Activated CD8-positive, alpha-beta T cell treated with anti-CD3 and anti-CD28 coated beads for 36 hours (primary cell): ENCODE measurements at places on chromosomes 4 and X. TPM values are rescaled to one million over a fixed set of nuclear protein-coding genes. Genes with fewer than 3 reads are reported as not detected.

DNA sequence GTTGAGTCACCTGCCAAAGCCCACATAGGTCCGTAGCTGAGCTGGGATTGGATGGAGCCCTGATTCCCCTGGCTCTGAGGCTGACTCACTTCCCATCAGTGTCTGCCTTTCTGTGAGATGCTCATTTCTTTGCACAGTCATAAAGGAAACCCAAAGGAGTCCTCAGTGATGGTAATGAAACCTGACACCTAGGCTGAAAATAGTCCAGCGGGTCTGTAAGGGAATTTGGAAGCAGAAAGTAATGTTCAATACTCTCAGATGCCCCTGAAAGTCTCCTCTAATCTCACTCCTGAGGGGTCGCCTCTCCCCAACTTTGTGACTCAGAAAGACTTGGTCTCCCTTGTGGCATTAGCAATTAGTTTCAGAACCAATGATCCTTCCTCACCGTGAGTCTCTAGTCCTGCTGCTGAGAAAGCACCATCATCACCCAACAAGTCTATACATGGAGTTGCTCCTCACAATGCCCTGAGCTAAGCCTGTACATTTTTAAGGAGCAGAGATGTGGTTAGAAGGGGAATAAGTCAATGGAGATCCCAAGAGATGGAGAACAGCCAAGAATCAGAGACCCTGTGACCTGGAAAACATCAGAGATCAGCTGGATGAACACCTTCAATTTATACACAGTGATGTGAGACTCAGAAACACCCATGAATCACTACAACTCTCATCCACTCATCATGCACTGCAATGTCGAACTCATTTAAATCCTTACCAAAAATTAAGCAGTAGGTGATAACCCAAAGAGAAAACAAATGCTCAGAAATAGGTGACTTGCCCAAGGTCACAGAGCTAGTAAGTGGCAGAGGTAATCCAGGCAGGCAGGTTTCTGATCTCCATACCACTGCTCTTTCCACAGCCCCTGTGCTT is 219.0 kb upstream of the CPEB2 start:
- no peaks in the 10 kb centered on the region for H3K36me3 ChIP-seq
- H3K27ac ChIP-seq, result peak overlapping the region; percentile 57
- DNase-seq, result peak; percentile 67
- H3K27me3 ChIP-seq, result peaks cover 15% of the 10 kb centered on the region
- peaks cover 17% of the 10 kb centered on the region for H3K4me1 ChIP-seq

GRCh38 chrX:48002929-48003328 is 860 bp downstream of the ZNF182 start:
- no peak for DNase-seq
- H3K4me1 ChIP-seq, result peaks cover 23% of the 10 kb centered on the region
- peak overlapping the region; percentile 97 for H3K4me3 ChIP-seq
- H3K27ac ChIP-seq, result no peak overlapping the region
- H3K27me3 ChIP-seq, result no peaks in the 10 kb centered on the region
- H3K36me3 ChIP-seq, result peaks cover 27% of the 10 kb centered on the region

- DNase-seq, result no peak
- H3K27me3 ChIP-seq, result peaks cover 4% of the 10 kb centered on the region
- H3K4me3 ChIP-seq, result no peak overlapping the region
- H3K4me1 ChIP-seq, result no peaks in the 10 kb centered on the region
- H3K36me3 ChIP-seq, result no peaks in the 10 kb centered on the region
Measured at GRCh38 chr4:78481180-78481579, 70.4 kb upstream of the ANXA3 start.

- H3K36me3 ChIP-seq, result peaks cover 4% of the 10 kb centered on the region
- H3K27ac ChIP-seq, result no peak overlapping the region
- H3K27me3 ChIP-seq, result no peaks in the 10 kb centered on the region
- no peak for DNase-seq
- H3K4me1 ChIP-seq, result peaks cover 34% of the 10 kb centered on the region
Measured at GRCh38 chrX:9522378-9523155, 57.7 kb downstream of the TBL1X start.

GRCh38 chr4:100889401-100889800 is 371.6 kb upstream of the EMCN start:
- peaks cover 4% of the 10 kb centered on the region for H3K27me3 ChIP-seq
- no peaks in the 10 kb centered on the region for H3K4me1 ChIP-seq
- no peak overlapping the region for H3K4me3 ChIP-seq
- DNase-seq, result no peak
- no peaks in the 10 kb centered on the region for H3K36me3 ChIP-seq
- H3K27ac ChIP-seq, result no peak overlapping the region

GRCh38 chr4:2619459-2619858 is 83.0 kb downstream of the FAM193A start:
- H3K36me3 ChIP-seq, result peaks cover 5% of the 10 kb centered on the region
- no peak for DNase-seq
- H3K27me3 ChIP-seq, result no peaks in the 10 kb centered on the region
- H3K4me1 ChIP-seq, result peaks cover 41% of the 10 kb centered on the region
- H3K27ac ChIP-seq, result no peak overlapping the region
- no peak overlapping the region for H3K4me3 ChIP-seq

- H3K36me3 ChIP-seq, result no peaks in the 10 kb centered on the region
- no peak overlapping the region for H3K27ac ChIP-seq
- DNase-seq, result no peak
- no peaks in the 10 kb centered on the region for H3K4me1 ChIP-seq
- no peak overlapping the region for H3K4me3 ChIP-seq
Measured at GRCh38 chrX:120999413-120999812, 13.9 kb upstream of the CT47A1 start.

DNA sequence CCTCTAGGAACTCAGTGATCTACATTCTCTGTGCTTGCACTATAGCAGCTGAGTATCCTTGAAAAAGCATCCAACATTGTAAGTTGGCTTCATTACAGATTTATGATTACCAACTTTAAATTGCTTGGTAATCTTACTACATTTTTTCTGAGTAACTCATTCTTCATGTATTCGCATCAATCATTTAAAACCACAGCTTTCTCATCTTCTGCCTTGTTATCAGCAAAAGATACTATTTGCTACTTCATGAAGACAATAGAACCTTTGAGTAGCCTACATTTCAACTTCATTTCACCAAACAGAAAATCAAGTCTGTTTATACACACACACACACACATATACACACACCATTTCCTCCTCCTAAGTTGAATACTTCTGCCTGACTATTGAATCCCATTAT is 6.2 kb upstream of the DCAF8L2 start:
- no peaks in the 10 kb centered on the region for H3K36me3 ChIP-seq
- H3K4me3 ChIP-seq, result no peak overlapping the region
- no peaks in the 10 kb centered on the region for H3K27me3 ChIP-seq
- H3K4me1 ChIP-seq, result no peaks in the 10 kb centered on the region
- no peak for DNase-seq
- no peak overlapping the region for H3K27ac ChIP-seq

- no peak overlapping the region for H3K27ac ChIP-seq
- DNase-seq, result no peak
- no peaks in the 10 kb centered on the region for H3K27me3 ChIP-seq
- H3K36me3 ChIP-seq, result no peaks in the 10 kb centered on the region
- H3K4me1 ChIP-seq, result no peaks in the 10 kb centered on the region
- no peak overlapping the region for H3K4me3 ChIP-seq
Measured at GRCh38 chrX:8297766-8298165, 126.7 kb upstream of the VCX2 start.

- no peaks in the 10 kb centered on the region for H3K4me1 ChIP-seq
- H3K4me3 ChIP-seq, result no peak overlapping the region
- no peak for DNase-seq
- no peak overlapping the region for H3K27ac ChIP-seq
Measured at GRCh38 chrX:17803449-17803848, 57.6 kb downstream of the RAI2 start.

GRCh38 chr4:37889849-37890800 is 759 bp upstream of the TBC1D1 start:
- DNase-seq, result peak; percentile 53
- H3K27me3 ChIP-seq, result no peaks in the 10 kb centered on the region
- peak overlapping the region; percentile 25 for H3K27ac ChIP-seq

- H3K36me3 ChIP-seq, result no peaks in the 10 kb centered on the region
- H3K27me3 ChIP-seq, result no peaks in the 10 kb centered on the region
- H3K27ac ChIP-seq, result no peak overlapping the region
Measured at GRCh38 chr4:108693819-108694218, 43.4 kb downstream of the OSTC start.

DNA sequence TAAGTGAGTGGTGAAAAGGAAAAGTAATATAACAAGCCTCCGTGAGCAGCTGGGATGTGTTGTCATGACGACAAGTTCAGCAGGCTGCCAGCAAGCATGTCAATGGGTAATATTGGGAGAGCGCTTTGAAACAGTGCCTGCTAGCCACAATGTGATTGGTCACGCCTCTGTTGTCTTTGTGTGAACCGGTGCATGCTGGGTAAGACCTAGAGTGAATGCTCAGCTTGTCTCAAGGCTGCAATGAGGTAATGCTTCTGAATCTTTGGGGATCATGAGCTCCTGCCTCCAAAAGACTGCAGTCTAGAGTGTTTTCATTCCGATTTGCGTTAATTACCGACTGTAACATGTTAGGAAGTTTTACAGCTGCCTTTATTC is 54.9 kb downstream of the STOX2 start:
- H3K27ac ChIP-seq, result no peak overlapping the region
- peaks cover 4% of the 10 kb centered on the region for H3K27me3 ChIP-seq
- H3K4me3 ChIP-seq, result no peak overlapping the region
- H3K4me1 ChIP-seq, result no peaks in the 10 kb centered on the region

DNA sequence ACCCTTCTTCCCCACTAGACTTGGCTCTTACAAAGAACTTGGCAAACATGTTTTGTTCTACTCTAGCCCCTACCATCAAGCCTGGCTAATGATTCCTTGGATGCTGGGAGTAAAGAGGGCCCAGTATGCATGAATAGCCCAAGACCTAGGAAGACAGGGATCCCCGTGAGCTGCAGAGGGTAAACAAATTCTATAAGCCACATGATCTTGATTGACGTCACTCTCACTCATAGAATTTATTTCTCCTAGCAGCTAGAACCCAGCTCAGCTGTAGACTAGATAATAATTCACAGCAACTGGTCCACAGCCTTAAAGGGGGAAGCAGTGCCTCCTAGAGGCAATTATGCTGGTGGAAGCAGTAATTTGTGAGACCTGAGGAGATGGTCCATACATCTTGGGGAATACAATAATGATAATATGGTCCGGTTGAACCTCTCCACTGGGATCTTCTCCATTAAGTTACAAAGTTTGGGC is 16.1 kb upstream of the USO1 start:
- peak; percentile 75 for DNase-seq
- no peak overlapping the region for H3K4me3 ChIP-seq
- H3K4me1 ChIP-seq, result peaks cover 5% of the 10 kb centered on the region
- H3K27me3 ChIP-seq, result no peaks in the 10 kb centered on the region
- H3K27ac ChIP-seq, result peak overlapping the region; percentile 40

- H3K27me3 ChIP-seq, result no peaks in the 10 kb centered on the region
- H3K4me3 ChIP-seq, result no peak overlapping the region
- DNase-seq, result no peak
Measured at GRCh38 chrX:24956828-24957227, 58.9 kb downstream of the ARX start.

Gene NPY1R
- not detected for total RNA-seq

Gene PRDM8
- 3.2 TPM for total RNA-seq

Gene SMIM43
- not detected for total RNA-seq

Gene DMP1
- total RNA-seq, result not detected

Gene HTRA3
- total RNA-seq, result not detected

Gene PAGE4
- not detected for total RNA-seq

Gene OTUD5
- total RNA-seq, result 51.5 TPM
